ENCODE measurements at places on chromosomes 5 and 9.
A peak's percentile ranks its signal among the peaks of the same experiment; 100 is the strongest.

DNA sequence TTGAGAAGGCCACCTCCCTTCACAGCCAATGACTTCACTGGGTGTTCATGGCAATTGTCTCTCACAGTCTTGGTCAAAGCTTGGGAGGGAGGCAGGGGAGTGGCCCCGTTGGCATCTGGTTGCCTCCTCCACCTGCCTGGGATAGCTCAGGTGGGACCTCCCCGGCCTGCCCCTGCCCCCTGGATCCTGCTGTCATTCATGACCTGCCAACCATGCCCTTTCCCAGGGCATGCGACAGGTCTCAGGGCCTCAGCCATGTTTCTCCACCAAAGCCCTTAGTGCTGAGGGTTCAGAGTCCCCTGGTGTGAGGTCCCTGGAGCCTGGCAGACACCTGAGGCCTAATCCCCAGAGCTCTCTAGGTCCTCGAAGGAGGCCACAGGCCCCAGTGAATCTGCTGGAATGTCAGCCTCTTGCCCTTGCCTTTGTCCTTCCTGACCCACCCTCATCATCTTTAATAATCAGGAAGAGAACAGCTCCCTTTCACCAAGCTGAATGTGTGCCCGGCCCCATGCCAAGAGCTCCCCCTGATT is 5.6 kb downstream of the DAB2IP start:
- no peak for DNase-seq

- no peak for DNase-seq
Measured at GRCh38 chr5:173688703-173689102, 72.3 kb upstream of the BOD1 start.

DNA sequence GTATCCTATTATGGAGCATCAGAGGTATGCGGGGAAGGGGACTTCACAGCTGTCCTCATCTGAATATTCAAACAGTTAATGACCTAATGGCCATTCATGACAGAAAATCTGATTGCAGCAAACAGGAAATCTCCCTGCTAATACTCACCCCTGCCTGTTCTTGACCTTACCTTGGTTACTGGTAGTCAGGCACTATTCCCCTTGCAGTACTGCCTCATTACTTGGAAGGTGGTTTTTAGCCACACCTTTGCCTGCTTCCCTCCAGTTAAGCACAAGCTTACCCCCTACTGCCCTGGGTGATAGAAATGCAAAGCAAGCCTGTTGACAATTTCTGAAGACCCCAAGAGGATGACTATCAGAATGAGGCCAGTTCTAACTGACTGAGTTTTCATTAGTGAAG is 332.4 kb downstream of the NTRK2 start:
- no peak for DNase-seq

- no peak for DNase-seq
Measured at GRCh38 chr5:151110122-151110681, 29.4 kb upstream of the TNIP1 start.

GRCh38 chr5:167953151-167953798 is 338.2 kb upstream of the WWC1 start:
- DNase-seq = no peak

- DNase-seq = peak; percentile 82
Measured at GRCh38 chr9:133690081-133690561, 48.0 kb downstream of the SARDH start.
